ENCODE measurements at places on chromosomes 7 and 10.

GRCh38 chr7:29234438-29234837, 39.9 kb downstream of the CHN2 start:
- DNase-seq: no peak

GRCh38 chr7:138137423-138138171, 61.3 kb downstream of the AKR1D1 start:
- no peak for DNase-seq

- no peak for DNase-seq
These were observed 64.8 kb upstream of the GRM8 start for GRCh38 chr7:127317447-127317961.

DNA sequence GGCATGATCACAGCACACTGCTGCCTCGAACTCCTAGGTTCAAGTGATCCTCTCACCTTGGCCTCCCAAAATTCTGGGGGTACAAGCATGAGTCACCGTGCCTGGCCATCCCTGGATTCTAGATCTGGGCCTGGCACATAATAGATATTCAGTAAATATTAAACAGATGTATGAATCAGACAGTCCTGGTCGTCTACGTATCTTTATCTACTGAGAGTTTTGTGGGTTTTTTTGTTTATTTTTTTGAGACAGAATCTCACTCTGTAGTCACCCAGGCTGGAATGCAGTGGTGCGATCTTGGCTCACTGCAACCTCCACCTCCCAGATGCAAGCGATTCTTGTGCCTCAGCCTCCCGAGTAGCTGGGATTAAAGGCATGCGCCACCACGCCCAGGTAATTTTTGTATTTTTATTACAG, 24.3 kb upstream of the ITGB1 start:
- no peak for DNase-seq

GRCh38 chr7:26100406-26101339, 51.3 kb upstream of the NFE2L3 start:
- no peak for DNase-seq

DNA sequence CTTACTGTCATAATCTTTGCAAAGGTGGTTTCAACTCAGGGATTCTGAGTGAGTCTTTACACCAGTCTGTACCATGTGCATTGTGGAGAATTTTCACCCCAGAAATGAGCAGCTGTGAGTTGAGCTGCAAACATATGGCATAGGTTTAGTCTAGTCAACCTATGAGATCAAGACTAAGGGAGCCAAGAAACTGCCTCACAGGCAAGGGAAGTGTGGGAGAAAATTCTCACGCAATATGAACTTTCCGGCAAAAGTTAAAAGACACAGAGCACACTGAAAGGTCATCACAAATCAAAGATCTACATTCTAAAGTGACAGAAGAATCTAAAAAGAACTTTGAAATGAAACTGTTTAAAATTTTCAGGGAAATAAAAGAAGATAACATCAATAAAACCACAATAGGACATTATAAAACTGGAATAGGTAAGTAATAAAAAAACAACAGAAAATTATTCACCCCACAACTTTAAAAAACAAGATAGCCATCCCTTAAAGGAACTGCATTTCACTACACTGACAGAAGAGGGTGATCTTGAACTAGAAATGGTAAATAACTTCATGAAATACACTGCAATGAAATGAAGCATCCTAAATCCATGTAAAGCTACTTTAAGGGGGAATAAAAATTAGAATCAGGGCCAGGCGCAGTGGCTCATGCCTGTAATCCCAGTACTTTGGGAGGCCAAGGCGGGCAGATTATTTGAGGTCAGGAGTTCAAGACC, 63.5 kb downstream of the LGI1 start:
- DNase-seq: no peak

DNA sequence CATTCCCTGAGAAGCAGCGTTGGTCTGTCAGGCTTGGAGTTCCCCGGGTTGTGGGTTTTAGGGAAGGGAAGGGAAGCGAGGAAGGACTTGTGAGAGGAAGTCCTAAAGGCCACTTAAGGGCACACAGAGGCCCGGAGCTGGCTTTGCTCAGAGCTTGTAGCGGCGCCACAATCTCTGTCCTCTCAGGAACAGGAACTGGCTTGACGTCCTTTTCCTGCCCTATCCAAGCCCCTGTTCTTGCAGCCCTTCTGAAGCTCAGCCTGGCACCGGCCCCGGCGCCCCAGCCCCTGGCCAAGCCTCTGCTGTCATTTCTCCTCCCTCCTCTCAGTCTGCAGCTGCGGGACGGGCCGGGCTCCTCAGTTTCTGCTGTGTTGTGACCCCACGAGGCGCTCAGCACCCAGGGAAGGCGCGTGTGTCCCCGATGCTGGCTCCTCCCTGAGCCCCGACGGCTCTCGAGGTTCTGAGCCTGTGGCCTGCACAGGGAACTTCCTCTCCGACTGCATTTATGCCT, at the start of gene GIMAP8:
GIMAP8 (plus strand) TSS at position 140 of the 511 bp plus-strand sequence. CDS start 16,069 bp downstream, outside the sequence.
- DNase-seq: no peak

- DNase-seq: no peak
These were observed 6.5 kb downstream of the VSIR start for GRCh38 chr10:71766717-71767419.

Data from NCI-H187 (cell line).